ENCODE measurements at places on chromosomes 12 and 14.

GRCh38 chr12:79371226-79371625, 319.5 kb downstream of the PAWR start:
- no peak for DNase-seq

DNA sequence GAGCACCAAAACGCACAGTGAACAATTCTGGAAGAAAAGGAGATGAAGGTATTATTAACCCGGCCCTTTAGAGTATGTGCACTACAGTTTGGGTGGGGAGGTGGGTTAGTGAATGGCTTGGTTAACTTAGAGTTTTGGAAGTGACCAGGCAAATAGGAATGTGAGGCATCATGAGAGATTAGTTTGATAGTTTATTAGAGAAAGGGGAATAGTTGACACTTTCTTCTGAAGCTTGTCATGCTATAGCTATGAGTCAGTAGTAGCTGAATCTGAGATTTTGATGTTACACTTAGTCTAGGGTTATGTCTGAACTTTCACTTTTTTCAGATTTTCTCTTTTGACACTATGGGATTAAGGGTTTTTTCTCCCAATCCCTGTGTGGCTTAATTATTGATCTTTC, 567.2 kb downstream of the SNAPC1 start:
- no peak for DNase-seq

DNA sequence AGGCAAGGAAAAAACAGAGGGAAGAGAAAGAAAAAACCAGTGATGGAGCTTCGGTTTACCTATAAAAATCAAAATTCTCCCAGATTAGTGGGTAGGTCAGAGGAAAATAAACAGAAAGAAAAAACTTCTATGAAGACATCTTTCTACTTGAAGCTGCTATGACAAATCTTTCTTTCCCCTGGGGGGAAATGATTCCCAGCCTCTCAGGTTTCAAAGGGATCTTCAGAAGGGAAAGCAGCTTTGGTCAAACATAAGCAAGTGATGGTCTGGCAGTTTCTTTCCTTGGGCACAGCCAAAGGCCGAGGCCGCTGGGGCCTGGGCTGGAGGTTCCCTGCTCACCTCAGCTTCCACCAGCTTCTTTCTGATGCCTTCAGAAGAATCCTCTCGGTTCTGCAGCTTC, 104.5 kb downstream of the PRKAB1 start:
- no peak for DNase-seq

DNA sequence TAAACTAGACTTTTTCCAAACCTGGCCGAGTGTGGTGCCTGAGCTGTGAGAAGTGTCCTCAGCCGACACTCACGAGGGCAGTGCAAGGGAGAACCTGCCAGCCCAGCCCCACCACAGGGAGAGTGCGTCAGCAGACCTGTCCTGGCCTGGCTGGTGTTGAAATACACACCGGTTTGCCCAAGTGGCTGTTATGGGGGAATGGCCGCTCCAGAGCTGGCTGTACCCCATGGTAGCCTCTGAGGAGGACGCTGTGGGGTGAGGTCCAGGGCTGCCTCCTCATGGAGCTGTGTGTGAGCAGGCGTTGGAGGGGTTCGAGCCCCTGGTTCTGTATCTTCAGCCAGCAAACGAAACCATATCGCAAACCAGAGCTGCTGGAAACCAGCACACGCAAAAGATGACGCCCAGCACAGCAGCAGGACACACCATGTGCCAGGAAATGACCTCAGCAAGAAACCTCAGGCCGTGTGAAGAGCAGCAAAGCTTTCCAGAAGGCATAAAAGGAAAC, 9.4 kb downstream of the ANKRD9 start:
- DNase-seq, result no peak

DNA sequence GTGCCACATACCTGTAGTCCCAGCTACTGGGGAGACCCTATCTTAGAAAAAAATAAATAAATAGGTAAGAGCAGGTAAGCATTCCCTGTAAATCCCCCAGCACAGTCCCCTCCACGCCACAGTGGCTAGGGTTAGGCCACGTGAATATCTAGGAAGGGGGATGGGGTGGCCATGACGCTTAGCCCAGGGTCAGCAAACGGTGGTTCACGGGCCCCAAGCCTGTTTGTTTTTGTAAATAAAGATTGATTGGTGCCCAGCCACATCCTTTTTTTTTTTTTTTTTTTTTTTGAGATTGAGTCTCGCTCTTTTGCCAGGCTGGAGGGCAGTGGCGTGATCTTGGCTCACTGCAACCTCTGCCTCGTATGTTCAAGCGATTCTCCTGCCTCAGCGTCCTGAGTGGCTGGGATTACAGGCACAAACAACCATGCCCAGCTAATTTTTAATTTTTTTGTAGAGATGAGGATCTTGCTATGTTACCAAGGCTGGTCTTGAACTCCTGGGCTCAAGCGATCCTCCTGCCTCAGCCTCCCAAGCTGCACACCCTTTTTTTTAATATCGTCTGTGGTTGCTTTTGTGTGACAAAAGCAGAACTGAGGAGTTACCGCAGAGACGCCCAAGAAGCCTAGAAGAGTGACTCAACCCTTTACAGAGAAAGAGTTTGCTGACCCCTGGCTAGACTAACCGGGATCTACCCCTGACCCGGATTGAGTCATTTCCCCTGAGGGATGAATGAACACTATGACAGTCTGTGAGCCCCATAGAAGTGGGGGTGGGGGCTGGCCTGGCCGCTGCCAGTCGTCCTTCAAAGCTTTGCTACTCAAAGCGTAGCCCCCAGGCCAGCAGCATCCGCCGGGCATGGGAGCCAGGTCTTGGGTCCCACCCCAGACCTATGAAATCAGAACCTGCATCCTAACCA, 113.7 kb upstream of the NCOR2 start:
- DNase-seq, result peak; percentile 16

DNA sequence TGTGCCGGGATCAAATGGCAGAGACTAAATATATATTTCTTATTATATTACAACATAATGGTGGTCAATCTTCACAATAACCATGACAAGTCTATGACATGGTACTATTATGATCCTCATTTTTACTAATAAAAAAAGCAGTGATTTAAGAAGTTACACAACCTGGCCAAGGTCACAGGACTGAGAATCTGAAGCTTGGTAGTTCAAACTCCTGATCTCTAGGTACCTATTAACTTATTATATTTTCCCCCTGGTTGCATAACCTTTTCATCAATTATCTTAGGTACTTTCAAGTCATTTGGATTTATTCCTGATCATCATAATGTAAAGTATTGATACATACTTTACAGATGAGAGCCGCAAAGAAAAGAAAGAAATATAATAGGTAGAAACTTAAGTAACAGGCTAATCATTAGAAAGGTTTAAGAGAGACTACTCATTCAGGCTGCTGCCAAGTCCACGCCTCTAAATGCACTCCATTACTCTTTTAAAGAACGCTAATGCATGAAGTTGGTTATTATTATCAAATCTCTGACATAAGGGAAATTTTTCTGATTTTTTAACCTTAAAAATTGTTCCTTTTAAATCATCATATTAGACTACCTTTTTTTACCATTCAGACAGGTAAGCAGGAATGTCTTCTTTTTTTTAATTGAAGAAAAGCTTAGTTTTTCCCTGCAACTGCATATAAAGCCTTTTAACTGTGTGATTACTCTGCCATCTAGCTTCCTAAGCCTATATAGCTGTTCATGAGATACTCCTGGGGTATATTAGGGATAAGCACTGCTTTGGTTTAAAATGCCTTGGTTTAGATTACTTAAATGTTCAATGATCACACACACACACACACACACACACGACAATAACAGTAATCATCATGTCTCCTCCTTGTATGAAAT, 35.6 kb downstream of the RPS29 start:
- no peak for DNase-seq

GRCh38 chr12:11902525-11902875, 168.2 kb upstream of the BCL2L14 start:
- DNase-seq, result no peak

DNA sequence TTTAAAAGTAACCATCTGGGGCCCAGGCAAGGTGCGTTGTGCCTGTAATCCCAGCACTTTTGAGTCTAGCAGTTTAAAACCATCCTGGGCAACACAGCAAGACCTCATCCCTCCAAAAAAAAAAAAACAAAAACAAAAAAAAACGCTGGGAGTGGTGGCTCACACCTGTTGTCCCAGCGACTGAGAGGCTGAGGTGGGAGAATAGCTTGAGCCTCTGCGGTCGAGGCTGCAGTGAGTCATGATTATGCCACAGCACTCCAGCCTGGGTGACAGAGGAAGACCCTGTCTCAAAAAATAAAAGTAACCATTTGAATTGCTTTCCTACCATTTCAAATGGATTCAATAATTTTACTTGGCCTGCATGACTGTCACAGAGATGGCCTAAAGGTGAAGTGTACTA, 186.5 kb upstream of the ATP2B1 start:
- DNase-seq, result no peak

- no peak for DNase-seq
Measured at GRCh38 chr12:12533238-12533829, 29.3 kb downstream of the DUSP16 start.

- no peak for DNase-seq
Measured at GRCh38 chr14:42710071-42710470, 1103.4 kb downstream of the LRFN5 start.

- DNase-seq, result no peak
Measured at GRCh38 chr14:24057271-24057670, 5.5 kb downstream of the CARMIL3 start.

- DNase-seq, result no peak
Measured at GRCh38 chr12:116336542-116337065, 59.1 kb upstream of the MED13L start.

GRCh38 chr12:84694116-84694515, 218.5 kb downstream of the SLC6A15 start:
- DNase-seq, result no peak

GRCh38 chr12:38158428-38159091, 158.0 kb upstream of the ALG10B start:
- DNase-seq, result no peak

DNA sequence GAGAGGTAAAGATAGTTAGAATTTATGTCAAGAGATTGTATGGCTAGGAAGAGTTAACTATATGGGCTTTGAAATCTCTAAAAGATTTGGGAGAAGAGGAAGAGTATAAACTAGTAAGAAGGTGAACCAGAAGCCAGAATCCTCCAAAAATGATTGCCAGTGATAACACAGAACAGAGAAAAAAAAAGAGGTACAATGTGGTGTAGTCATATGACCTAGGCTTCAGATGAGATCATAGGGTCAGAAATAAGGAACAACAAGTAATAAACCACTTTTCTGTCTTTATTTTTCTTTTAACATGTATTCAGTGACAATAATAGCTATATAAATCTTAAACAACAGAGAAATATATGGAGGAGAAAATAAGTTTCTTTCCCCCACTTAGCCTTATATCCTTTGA, 2.0 kb upstream of the NECAP1 start:
- DNase-seq, result no peak

DNA sequence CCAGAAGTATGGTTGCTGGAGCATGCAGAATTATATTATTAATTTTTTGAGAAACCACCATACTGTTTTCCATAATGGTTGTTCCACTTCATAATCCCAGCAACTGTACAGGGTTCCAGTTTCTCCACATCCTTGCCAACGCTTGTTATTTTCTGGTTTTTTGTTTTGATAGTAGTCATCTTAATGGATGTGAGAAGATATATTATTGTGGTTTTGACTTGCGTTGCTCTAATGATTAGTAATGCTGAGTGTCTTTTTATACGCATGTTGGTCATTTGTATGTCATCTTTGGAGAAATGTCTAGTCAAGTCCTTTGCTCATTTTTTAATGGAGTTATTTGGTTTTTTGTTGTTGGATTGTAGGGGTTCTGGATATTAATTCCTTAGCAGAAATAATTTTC, 58.1 kb downstream of the DAAM1 start:
- DNase-seq, result no peak

DNA sequence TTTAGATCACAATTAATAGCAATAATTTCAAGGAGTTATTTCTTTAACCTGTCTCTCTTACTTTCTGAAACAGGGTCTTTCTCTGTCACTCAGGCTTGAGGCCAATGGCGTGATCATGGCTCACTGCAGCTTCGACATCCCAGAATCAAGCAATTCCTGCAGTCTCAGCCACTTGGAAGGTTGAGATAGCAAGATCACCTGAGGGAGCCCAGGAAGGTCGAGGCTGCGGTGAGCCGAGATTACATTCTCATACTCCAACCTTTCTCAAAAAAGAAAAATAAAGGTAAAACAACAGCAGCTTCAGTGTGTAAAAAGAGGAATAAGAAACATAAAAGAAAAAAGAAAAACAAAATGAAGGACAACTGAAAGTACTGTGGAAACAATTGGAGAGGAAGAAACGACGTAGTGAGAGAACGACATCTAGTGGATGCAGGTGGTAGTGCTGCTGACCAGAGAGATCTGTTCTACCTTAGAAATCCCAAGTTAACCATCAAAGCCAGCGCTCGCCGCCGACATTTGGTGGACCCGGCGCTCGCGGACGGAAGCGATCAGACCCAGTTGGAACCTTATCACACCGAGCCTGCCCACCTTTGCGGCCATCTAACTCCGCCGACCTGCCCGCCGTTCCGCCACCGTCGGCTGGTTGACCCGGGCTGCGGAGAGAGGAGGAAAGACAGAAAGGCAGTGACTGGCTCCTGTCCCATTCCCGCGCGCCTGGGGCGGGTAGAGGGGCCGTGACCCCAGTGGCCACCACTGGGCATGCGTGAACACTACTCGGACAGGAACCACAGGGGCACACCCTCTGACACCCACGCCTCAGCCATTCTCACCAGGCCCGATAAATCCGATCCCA, 196.1 kb downstream of the ALG10 start:
- DNase-seq, result peak; percentile 56

- no peak for DNase-seq
Measured at GRCh38 chr12:16369156-16369555, 21.7 kb downstream of the MGST1 start.

- DNase-seq, result no peak
Measured at GRCh38 chr12:67681105-67681778, 32.7 kb downstream of the DYRK2 start.

GRCh38 chr12:132924356-132924755, 31.8 kb downstream of the ZNF605 start:
- DNase-seq, result no peak

DNA sequence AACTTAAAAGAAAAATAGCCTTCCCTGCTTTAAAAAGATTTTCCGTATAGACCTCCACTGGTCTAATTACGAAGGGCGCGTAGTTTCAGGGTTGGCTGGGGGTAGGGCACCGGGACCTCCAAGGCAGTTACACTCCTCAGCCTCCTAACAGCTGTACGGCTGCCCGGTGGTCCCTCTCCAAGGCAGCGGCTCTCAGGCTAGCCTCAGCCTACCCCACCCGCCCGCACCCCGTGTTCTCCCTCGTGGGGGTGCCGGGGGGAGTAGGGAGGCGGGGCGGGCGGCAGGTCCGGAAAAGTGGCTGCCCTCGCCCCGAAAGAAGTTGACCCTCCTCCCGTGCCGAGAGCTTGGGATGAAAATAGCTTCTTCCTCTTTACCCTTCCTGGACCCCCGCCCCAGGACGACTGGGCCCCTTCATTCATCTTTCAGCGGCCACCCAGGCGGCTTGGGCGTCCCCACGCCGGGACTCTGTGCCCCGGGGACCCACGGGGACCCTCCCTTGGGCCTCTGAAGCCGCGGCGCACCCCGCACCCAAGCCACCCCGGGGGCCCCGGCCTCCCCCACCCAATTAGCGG, 991 bp upstream of the RCOR1 start:
- no peak for DNase-seq

- no peak for DNase-seq
Measured at GRCh38 chr12:125225641-125226040, 160.4 kb downstream of the AACS start.
